ENCODE measurements at places on chromosomes 16 and 17. TPM values are rescaled to one million over a fixed set of nuclear protein-coding genes. Genes with fewer than 3 reads are reported as not detected.

USP6 gene
- not detected for polyA plus RNA-seq

UBFD1 gene
- 8.9 TPM for polyA plus RNA-seq

ZFP1 gene
- polyA plus RNA-seq, result 3.4 TPM

OR2C1 gene
- 0.12 TPM for polyA plus RNA-seq

KRTAP4-5 gene
- not detected for polyA plus RNA-seq

ARHGAP44 gene
- not detected for polyA plus RNA-seq

TEX19 gene
- polyA plus RNA-seq, result not detected

TEX14 gene
- 0.25 TPM for polyA plus RNA-seq

SHBG gene
- polyA plus RNA-seq, result 0.43 TPM

KRT40 gene
- polyA plus RNA-seq, result not detected

PPL gene
- polyA plus RNA-seq, result 0.02 TPM

GAS2L2 gene
- not detected for polyA plus RNA-seq

NOD2 gene
- 18.5 TPM for polyA plus RNA-seq

CCDC154 gene
- not detected for polyA plus RNA-seq

SCARF1 gene
- polyA plus RNA-seq, result 6.3 TPM

EPN3 gene
- polyA plus RNA-seq, result not detected

FZD2 gene
- 5.6 TPM for polyA plus RNA-seq

ABI3 gene
- polyA plus RNA-seq, result 43.2 TPM

TMEM238L gene
- polyA plus RNA-seq, result not detected

CRYBA1 gene
- polyA plus RNA-seq, result not detected

DGKE gene
- 0.92 TPM for polyA plus RNA-seq

MEOX1 gene
- polyA plus RNA-seq, result 0.06 TPM

TMIGD1 gene
- not detected for polyA plus RNA-seq

ZNF75A gene
- 2.3 TPM for polyA plus RNA-seq

KRTAP4-2 gene
- not detected for polyA plus RNA-seq

ZFHX3 gene
- polyA plus RNA-seq, result 4.2 TPM

ZNF689 gene
- polyA plus RNA-seq, result 8.0 TPM

MATCAP1 gene
- 0.58 TPM for polyA plus RNA-seq

CDH15 gene
- polyA plus RNA-seq, result not detected

ALOX15 gene
- polyA plus RNA-seq, result 0.13 TPM

RHBDL3 gene
- polyA plus RNA-seq, result 0.05 TPM

ADAM11 gene
- polyA plus RNA-seq, result not detected

LUC7L3 gene
- 14.6 TPM for polyA plus RNA-seq

Measured in CD14-positive monocyte (primary cell).